ENCODE measurements at places on chromosomes 11 and 22. TPM values are rescaled to one million over a fixed set of nuclear protein-coding genes. Genes with fewer than 3 reads are reported as not detected.

DNA sequence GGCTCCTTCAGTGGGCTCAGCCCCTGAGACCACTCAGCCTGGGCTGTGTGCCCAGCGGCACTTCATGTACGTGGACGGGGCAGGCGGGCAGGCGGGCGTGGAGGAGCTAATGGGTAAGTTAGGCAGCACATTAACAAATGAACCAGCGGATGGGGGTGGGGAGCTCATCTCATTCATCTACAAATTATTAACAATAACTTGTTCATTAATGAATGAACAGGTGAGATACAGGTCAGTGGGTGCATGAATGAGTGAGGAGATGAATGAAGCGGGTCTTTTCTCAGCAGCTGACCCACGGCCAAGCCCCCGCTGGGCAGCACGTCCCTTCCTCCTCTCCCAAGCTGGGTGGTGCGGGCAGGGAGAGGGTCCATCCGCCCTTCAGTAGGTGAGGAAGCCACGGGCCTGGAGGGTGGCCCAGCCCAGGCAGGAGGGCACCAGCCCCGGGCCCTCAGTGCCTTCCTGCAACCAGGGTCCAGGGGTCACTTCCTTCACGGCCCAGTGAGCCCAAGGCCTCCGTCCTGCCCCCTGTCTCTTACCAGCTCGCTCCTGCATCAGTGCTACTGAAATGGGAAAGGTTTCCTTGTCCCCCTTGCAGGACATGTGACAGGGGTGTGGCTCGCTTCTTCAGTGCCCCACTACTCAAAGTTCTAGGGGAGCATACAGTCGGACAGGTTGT, 60.5 kb upstream of the KCNQ1OT1 start:
- no peak for ATAC-seq

DNA sequence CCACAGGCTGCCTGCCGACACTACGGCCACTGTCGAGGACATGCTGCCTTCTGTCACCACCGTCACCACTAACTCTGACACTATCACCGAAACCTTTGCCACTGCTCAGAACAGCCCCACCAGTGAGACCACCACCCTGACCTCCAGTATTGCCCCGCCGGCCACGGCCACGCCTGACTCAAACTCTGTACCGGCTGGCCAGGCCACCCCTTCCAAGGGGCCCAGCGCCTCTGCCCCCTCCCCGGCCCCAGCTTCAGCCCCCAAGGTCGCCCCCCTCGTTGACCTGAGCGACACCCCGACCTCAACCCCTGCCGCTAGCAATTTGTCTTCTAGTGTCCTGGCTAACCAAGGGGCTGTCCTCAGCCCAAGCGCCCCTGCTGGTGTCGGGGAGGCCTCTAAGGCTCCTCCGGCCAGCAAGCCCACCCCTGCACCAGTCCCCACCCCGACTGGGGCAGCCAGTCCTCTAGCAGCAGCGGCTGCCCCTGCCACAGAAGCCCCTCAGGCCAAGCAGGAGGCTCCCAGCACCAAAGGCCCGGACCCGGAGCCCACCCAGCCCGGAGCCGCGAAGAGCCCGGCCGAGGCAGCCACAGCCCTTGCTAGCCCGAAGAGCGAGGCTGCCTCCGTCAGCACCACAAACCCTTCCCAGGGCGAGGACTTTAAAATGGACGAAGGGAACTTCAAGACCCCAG, 41.3 kb upstream of the TTC12 start:
- no peak for ATAC-seq

DNA sequence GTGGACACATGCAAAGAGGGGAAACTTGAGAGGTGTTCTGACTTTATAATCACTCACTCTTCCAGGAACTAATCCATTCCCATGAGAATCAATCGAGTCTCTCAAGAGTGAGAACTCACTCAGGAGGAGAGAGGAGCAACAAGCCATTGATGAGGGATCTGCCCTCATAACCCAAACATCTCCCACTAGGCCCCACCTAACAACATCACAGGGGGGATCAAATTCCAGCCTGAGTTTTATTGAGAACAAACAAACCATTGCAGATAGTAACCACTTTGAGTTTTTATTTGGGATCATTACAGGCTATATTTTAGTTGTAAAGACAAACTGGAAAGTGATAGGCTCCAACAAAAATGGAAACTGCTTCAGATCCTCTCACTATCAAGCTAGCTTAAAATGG, 328.8 kb upstream of the CTSC start:
- no peak for ATAC-seq

- ATAC-seq: no peak
Observed at GRCh38 chr22:48156603-48157355, 1394.3 kb downstream of the TBC1D22A start.

The MGAT3 gene
- total RNA-seq: 2.8 TPM

DNA sequence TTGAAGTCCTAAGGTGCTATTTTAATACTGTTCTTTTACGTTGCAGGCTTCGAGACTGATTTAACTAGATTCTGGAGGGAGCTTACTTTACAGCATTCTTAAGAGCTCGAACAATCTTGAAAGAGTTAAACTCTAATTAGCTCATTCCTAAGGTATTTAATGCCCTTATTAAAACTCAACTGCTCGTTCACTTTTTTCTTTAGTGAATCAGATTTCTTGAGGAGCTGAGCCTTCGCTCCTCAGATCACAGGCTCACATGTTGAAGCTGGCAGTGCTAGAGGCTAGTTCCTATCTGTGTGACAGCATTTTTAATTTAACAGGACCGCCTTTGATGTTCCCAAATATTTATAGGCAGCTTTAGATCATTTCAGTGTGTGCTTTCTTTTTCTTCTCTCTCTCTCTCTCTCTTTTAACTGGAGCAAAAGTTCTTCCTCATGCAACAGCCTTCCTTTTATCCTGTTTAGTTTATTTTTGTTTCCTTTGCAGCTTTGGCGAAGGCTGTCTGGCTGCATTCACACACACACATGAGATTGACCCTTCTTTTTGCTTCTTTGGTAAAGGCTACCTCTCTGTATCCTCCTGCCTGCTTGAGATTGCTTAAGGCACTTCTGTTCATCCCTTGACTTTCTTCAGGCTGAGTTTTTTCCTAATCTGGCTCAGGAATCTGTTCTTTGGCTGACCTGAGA, 21.0 kb downstream of the ZNRF3 start:
- ATAC-seq: no peak

- peak; percentile 19 for ATAC-seq
Observed at GRCh38 chr22:45163099-45163450, 650 bp upstream of the NUP50 start.

The PRODH gene
- total RNA-seq: 4.2 TPM

DNA sequence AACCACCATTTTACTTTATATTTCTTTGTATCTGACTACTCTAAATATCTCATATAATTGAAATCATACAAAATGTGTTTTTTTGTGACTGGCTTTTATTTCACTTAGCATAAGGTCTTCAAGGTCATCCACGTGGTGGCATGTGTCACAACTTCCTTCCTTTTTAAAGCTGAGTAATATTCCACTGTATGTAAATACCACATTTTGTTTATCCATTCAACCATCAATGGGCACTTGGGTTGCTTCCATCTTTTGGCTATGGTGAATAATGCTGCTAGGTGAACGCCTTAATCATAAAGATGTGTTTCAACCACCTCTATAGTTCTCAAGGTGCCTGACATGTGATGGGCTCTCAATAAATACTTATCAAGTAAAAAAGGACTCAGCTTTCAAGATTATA, 15.5 kb downstream of the RAB30 start:
- no peak for ATAC-seq

GRCh38 chr11:106070606-106071005, 6.5 kb downstream of the KBTBD3 start:
- ATAC-seq: no peak

The EFCAB6 gene
- 2.6 TPM for total RNA-seq

GRCh38 chr11:8793114-8793777, 110.7 kb downstream of the RPL27A start:
- ATAC-seq: no peak

- no peak for ATAC-seq
Observed at GRCh38 chr22:34783436-34783835, 282.5 kb upstream of the ISX start.

DNA sequence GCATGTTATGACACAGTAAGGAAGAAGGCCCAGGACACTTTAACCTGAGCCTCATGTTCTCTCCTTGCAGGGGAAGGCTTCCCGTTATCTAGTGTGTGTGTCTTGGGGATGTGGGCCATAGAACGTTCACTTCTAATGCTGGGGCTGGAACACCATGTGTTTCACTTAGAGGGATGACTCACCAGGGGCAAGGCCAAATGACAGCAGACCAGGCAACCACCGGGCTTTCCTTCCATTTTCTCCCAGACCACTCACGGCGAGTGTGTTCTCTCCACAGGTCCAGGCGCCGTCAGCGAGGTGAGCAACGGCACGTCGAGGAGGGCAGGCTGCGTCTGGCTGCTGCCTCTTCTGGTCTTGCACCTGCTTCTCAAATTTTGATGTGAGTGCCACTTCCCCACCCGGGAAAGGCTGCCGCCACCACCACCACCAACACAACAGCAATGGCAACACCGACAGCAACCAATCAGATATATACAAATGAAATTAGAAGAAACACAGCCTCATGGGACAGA, 964.4 kb downstream of the NTM start:
- no peak for ATAC-seq

GRCh38 chr11:74673693-74674360, 57.4 kb downstream of the CHRDL2 start:
- no peak for ATAC-seq

The EWSR1 gene
- 169 TPM for total RNA-seq

The CD248 gene
- 68.2 TPM for total RNA-seq

DNA sequence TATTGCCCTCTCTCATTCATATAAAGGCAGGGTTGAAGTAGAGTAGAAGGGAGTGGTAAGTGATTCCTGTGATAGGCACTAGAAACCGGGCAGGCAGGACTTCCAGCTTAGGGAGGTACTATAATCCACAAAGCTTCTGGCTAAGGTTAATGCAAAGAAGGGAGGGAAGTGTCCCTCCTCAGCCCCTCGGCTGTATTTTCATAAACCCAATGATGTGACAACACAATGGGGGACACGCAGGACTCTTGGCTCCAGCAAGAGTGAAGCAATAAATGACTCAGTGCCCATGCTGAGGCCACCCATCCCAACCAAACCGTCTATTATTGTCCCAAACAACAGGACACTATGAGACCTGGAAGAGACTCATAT, 90.7 kb downstream of the ETS1 start:
- ATAC-seq: peak; percentile 80

The POU2AF3 gene
- total RNA-seq: 2.2 TPM

GRCh38 chr22:40727070-40727963, 48.0 kb downstream of the MCHR1 start:
- no peak for ATAC-seq

GRCh38 chr11:77054084-77054483, 12.7 kb upstream of the CAPN5 start:
- no peak for ATAC-seq

GRCh38 chr22:24521791-24522245, 26.7 kb downstream of the UPB1 start:
- ATAC-seq: no peak

The OR2AG2 gene
- total RNA-seq: not detected

GRCh38 chr22:23856721-23857605, 712 bp upstream of the SLC2A11 start:
- ATAC-seq: peak; percentile 66

DNA sequence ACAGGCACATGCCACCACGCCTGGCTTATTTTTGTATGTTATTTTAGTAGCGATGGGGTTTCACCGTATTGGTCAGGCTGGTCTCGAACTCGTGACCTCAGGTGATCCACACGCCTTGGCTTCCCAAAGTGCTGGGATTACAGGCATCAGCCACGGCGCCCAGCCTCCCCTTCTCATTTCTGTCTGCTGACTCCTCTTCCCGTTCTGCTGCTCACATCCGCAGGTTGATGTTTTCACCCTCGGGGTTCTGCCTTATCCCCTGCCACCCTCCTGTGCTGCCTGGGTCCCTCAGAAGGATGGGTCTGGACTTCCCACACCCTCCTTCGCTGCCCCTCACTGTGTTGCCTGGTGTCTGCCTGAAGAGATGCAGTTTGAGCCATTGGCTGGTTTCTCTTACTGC, 19.2 kb upstream of the VSIG10L2 start:
- ATAC-seq: no peak

- no peak for ATAC-seq
Observed at GRCh38 chr11:18172666-18173065, at the start of gene MRGPRX4. Gene MRGPRX4, plus strand, starts transcription at chr11:18172837. Its CDS starts 420 bp downstream, at chr11:18173257.

Data from gastroesophageal sphincter (tissue), 4 donors.